ENCODE measurements at places on chromosomes 7 and 10. TPM values are rescaled to one million over a fixed set of nuclear protein-coding genes. Genes with fewer than 3 reads are reported as not detected.

The AKR1C8 gene
- not detected for total RNA-seq

The GPR15LG gene
- not detected for total RNA-seq

The TMEM176A gene
- not detected for total RNA-seq

The RBAK gene
- total RNA-seq, result 5.2 TPM

The VIPR2 gene
- not detected for total RNA-seq

The IQUB gene
- not detected for total RNA-seq

The MET gene
- total RNA-seq, result 76.1 TPM

The SPDYE6 gene
- total RNA-seq, result not detected

The UMAD1 gene
- total RNA-seq, result 8.3 TPM

The CALML3 gene
- 58.4 TPM for total RNA-seq

The SMO gene
- total RNA-seq, result 6.5 TPM

The ITPRID1 gene
- not detected for total RNA-seq

The CALHM2 gene
- 2.3 TPM for total RNA-seq

The GHRHR gene
- total RNA-seq, result not detected

The NPY gene
- not detected for total RNA-seq

The OPN1SW gene
- not detected for total RNA-seq

The ANKRD22 gene
- 0.42 TPM for total RNA-seq

The SLC26A4 gene
- 0.62 TPM for total RNA-seq

The PRDX3 gene
- total RNA-seq, result 253 TPM

The CC2D2B gene
- not detected for total RNA-seq

The OPALIN gene
- not detected for total RNA-seq

The PARD3 gene
- total RNA-seq, result 37.2 TPM

The ADAM22 gene
- not detected for total RNA-seq

The CCDC136 gene
- total RNA-seq, result 0.39 TPM

The GBX1 gene
- total RNA-seq, result not detected

The IFIT1B gene
- total RNA-seq, result not detected

The GRID1 gene
- total RNA-seq, result not detected

The SPDYE8 gene
- not detected for total RNA-seq

The TMEM196 gene
- total RNA-seq, result not detected

The CLDN3 gene
- total RNA-seq, result not detected

The TUBB8 gene
- not detected for total RNA-seq

The RAB19 gene
- 0.15 TPM for total RNA-seq

The NUDT13 gene
- 2.5 TPM for total RNA-seq

The HSPA12A gene
- total RNA-seq, result 3.7 TPM

The FHIP2A gene
- total RNA-seq, result 7.3 TPM

The PTPRZ1 gene
- total RNA-seq, result 33.2 TPM

The UPK3B gene
- total RNA-seq, result 1.4 TPM

The ANKRD30A gene
- total RNA-seq, result not detected

The LRRC17 gene
- total RNA-seq, result not detected
